Thymus (tissue), 14 donors: ENCODE measurements at places on chromosomes 5 and 9. TPM values are rescaled to one million over a fixed set of nuclear protein-coding genes. Genes with fewer than 3 reads are reported as not detected.

The SPARC gene
- total RNA-seq, result 152 TPM

DNA sequence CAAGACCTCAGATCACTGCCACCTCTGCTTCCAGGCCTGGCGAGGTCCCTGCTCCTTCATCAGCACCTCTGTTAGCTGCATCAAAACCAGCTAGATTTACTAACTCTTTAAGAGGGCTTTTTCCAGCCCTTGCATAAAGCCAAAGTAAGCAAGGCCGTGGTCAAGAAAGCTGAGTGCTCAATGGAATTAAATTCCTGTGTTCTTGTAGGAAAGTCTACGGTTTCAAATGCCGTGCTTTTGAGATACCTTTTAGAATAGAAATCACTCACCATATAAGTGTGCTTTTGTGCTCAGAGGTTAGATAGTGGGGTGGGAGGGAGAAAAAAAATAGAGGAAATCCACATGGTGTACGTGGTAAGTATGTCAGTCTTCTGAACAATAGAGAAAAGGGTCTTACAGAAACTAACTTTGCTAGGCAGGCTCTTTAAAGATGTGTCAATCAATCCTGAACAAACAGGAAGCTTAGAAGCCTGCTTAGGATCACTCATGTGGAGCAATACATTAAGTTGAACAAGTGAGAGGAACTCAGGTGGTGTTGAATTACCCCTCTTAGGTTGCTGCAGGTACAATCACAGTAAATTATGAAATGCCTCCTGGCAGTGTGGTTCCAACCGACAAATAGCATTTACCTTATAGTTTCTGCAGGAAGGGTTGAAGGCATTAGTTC is 79.7 kb downstream of the SEMA6A start:
- H3K27me3 ChIP-seq, result no peaks in the 10 kb centered on the region
- no peak for DNase-seq
- no peak overlapping the region for H3K4me3 ChIP-seq
- H3K36me3 ChIP-seq, result no peaks in the 10 kb centered on the region
- H3K4me1 ChIP-seq, result peaks cover 5% of the 10 kb centered on the region

The FOXI1 gene
- total RNA-seq, result 0.14 TPM

- no peaks in the 10 kb centered on the region for H3K36me3 ChIP-seq
- H3K4me1 ChIP-seq, result no peaks in the 10 kb centered on the region
- H3K4me3 ChIP-seq, result no peak overlapping the region
- DNase-seq, result no peak
- no peaks in the 10 kb centered on the region for H3K27me3 ChIP-seq
These were observed 127.6 kb upstream of the NMUR2 start for GRCh38 chr5:152532714-152533113.

GRCh38 chr9:12790001-12790400 is 15.2 kb downstream of the LURAP1L start:
- H3K27ac ChIP-seq, result no peak overlapping the region
- no peaks in the 10 kb centered on the region for H3K4me1 ChIP-seq
- H3K4me3 ChIP-seq, result no peak overlapping the region

DNA sequence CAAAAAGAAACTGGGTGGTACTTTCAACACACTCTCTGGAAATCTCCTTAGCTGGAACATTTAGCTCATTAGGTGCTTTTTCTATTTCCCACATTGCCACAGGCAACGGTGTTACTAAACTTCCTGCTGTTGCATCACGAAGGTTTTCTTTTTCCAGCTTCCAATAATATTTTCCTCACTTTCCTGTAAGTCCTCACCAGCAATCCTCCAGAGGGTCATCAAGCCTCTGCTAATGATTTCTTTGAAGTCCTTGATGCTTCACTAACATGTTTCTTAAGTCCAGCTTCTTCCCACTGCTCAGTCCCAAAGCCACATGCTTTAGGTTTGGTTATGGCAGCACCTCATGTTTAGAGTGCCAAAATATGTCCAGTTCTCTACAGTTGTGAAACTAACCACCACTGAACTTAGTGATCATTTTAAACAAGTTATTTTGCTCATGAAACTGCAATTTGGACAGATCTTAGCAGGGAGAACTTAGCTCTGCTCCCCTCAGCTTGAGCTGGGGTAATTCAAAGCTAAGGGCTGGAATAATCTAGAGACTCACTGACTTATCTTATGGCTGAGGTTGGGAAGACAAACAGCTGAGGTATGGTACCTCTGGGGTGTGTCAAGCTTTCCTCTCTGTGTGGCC is 39.9 kb upstream of the RETREG1 start:
- no peaks in the 10 kb centered on the region for H3K4me1 ChIP-seq
- H3K4me3 ChIP-seq, result no peak overlapping the region
- H3K27ac ChIP-seq, result no peak overlapping the region
- H3K36me3 ChIP-seq, result no peaks in the 10 kb centered on the region
- no peaks in the 10 kb centered on the region for H3K27me3 ChIP-seq

The LHFPL2 gene
- 21.4 TPM for total RNA-seq

GRCh38 chr5:74386571-74387334 is 253.8 kb downstream of the ENC1 start:
- no peak overlapping the region for H3K4me3 ChIP-seq
- no peaks in the 10 kb centered on the region for H3K27me3 ChIP-seq
- DNase-seq, result no peak
- no peaks in the 10 kb centered on the region for H3K36me3 ChIP-seq

The IL4 gene
- total RNA-seq, result 4.5 TPM

- no peaks in the 10 kb centered on the region for H3K4me1 ChIP-seq
- H3K27ac ChIP-seq, result no peak overlapping the region
- no peak for DNase-seq
- H3K27me3 ChIP-seq, result no peaks in the 10 kb centered on the region
- no peak overlapping the region for H3K4me3 ChIP-seq
These were observed 18.3 kb upstream of the RXRA start for GRCh38 chr9:134307674-134308638.

GRCh38 chr5:160774666-160775315 is 77.2 kb downstream of the ATP10B start:
- no peaks in the 10 kb centered on the region for H3K4me1 ChIP-seq
- no peak for DNase-seq
- no peaks in the 10 kb centered on the region for H3K27me3 ChIP-seq

DNA sequence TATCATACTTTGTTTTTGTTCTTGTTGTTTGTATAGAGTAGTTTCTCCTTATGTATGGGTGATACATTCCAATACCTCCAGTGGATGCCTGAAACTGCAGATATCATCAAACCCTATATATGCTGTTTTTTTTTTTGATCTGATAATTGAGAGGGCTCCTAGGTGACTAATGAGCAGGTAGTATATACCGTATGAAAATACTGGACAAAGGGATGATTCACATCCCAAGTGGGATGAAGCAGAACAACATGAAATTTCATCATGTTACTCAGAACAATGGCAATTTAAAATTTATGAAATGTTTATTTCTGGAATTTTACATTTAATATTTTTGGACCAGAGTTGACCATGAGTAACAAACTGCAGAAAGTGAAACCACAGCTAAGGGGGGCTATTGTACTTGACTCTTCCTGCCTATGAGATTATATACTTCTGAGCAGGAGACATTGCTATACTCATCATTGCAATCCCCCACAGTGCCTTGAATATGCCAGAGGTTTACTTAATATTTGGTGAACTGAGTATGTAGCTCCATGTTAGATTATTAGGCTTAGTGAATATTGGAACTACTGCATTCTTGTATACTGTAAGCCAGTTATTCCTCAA is 258.7 kb upstream of the FBXL7 start:
- DNase-seq, result no peak
- H3K27ac ChIP-seq, result no peak overlapping the region
- H3K36me3 ChIP-seq, result no peaks in the 10 kb centered on the region
- no peak overlapping the region for H3K4me3 ChIP-seq

GRCh38 chr9:107567462-107567861 is 77.9 kb upstream of the KLF4 start:
- no peak overlapping the region for H3K27ac ChIP-seq
- H3K27me3 ChIP-seq, result no peaks in the 10 kb centered on the region
- no peak for DNase-seq
- H3K36me3 ChIP-seq, result no peaks in the 10 kb centered on the region
